ENCODE measurements at places on chromosomes 7 and 10. TPM values are rescaled to one million over a fixed set of nuclear protein-coding genes. Genes with fewer than 3 reads are reported as not detected.

LBX1 gene
- under 0.01 TPM for total RNA-seq

- DNase-seq, result peak; percentile 91
Observed at GRCh38 chr10:110651044-110651958, 7.2 kb downstream of the RBM20 start.

- no peak for DNase-seq
Observed at GRCh38 chr10:86708068-86708782, 39.9 kb downstream of the LDB3 start.

DNA sequence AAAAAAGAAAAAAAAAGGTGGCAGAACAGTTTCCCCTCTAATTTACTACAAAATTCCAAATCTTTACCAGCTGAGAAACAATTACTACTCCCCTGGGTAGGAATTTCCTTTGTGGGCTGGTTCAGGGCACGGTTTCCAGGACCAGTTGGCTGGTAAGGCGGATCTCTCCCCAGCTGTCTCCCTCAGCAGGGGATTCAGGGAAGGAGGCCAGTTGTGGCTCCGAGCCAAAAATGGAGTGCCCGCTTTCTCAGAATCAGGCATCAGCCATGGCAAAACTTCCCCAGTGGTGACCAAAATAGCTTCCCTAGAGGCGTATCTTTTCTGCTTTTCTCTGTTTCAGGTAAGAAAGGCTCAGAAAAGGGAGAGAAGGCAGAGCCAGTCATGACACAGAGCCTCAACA, 91.2 kb downstream of the ZNF22 start:
- no peak for DNase-seq

TFAM gene
- total RNA-seq, result 19.5 TPM

DNA sequence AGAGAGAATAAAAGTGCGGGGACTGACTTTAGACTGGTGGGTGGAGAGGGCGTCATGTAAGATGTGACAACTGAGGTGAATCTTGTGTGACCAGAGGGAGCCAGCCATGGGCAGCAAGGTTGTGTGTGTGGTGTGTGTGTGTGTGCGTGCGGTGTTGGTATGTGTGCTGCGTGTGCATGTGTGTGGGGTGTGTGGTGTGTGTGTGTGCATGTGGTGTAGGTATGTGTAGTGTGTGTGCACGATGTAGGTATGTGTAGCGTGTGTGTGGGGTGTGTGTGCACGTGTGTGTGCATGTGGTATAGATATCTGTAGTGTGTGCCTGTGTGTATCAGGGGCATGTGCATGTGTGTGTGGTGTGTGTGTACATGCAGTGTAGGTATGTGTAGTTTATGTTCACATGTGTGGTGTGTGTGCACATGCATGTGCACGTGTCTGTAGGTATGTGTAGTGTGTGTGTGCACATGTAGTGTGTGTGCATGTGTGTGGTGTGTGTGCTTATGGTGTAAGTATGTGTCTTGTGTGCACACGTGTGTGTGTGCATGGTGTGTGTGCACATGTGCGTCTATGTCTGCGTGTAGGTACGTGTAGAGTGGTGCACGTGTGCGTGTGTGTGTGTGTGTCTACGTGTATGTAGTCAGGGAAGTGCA, 312.3 kb upstream of the MKI67 start:
- DNase-seq, result no peak

- DNase-seq, result no peak
Observed at GRCh38 chr7:73648593-73649332, 18.9 kb upstream of the VPS37D start.

DNA sequence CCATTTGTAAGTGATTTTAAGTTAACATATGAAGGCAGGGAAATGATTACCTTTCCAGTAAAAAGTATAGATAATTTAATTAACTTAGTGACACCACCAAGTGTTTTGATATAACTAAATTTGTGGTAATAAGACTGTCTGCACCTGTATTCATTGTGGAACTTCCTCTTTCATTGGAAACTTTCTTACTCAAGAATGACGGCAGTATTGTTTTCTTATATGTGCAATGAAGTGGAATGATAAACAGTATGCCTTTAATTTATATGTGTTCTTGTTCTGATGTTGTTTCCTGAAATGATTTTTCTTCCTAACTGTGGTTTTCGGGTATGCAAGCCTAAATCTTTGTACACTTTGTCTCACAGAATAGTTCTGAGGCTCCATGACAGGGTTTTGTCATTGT, 46.4 kb downstream of the CASD1 start:
- DNase-seq, result no peak

PUS7 gene
- total RNA-seq, result 8.8 TPM

GRCh38 chr10:688312-689120, 952 bp downstream of the DIP2C start:
- peak; percentile 59 for DNase-seq

UCN3 gene
- not detected for total RNA-seq

- peak; percentile 32 for DNase-seq
Observed at GRCh38 chr7:139797607-139798006, 19.8 kb upstream of the HIPK2 start.

CCT6A gene
- total RNA-seq, result 168 TPM

DNA sequence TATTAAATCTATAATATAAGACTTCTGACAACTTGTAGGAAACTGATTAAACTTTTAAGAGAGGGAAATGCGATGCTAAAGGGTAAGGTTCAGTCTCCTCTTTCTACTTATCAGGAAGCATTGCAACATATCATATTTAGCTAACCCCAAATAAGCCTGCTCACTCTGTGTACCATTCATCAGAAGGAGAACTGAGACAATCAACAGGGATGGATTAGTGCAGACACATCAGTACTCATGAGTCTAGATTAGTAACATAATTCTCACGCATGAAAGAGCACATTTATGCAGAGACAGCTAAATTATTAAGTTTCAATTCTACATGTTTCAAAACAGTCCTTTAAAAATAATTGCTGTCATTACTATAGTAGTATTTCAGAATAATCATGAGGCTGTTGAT, 354.2 kb upstream of the ZWINT start:
- DNase-seq, result no peak

TRIM73 gene
- 0.51 TPM for total RNA-seq

DNA sequence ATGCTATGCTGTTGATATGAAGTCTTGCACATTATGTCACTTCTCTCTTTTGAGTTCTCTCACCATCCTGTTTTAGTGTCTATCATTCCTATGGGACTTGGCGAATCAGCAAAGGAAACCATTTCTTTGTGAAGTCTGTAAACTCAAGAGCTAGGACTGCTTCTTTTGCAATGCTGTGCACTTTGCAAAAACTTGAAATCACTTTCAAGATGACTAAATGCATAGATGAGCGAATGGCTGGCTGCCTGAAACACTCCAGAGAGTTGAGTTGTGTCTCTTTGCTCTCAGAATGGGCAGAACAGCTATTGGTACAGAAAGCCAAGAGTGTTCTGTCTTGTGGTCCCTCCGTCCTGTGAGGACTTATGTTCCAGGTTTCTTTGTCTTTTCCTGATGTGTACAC, 18.3 kb upstream of the ELMO1 start:
- DNase-seq, result no peak
